ENCODE measurements at places on chromosomes 6 and 20. TPM values are rescaled to one million over a fixed set of nuclear protein-coding genes. Genes with fewer than 3 reads are reported as not detected.

The BEND6 gene
- 9.0 TPM for total RNA-seq

DNA sequence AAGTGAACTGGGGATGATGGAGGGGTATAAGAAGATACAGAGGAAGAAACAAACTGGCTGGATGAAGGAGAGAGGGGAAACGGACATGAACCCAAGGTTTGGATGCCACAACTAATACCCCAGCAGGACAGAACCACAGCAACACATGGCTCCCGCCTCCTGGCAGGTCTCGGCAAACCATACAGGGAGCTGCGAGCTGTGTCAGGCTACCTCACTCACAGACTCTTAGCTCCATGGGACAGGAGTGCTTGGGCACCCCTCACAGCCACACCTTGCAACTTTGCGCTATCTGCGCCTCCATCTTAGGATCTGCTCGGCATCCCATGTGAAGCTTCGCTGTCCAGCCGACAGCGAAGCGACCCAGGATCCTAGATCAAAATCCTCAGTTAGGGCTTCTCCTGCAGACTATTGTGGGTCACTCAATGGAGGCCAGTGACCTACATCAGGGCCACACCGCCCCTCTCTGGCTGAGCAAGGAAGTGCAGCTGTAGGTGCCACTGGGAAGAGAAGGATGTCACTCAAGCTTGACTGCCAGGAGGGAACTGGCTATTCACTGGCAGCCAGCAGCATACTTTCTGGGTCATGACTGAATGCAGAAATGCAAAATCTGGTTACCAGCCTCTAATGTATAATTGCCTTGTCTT is 174.4 kb upstream of the RIN2 start:
- DNase-seq, result peak; percentile 77

GRCh38 chr6:64955435-64955848 is 751.6 kb downstream of the EYS start:
- no peak for DNase-seq

DNA sequence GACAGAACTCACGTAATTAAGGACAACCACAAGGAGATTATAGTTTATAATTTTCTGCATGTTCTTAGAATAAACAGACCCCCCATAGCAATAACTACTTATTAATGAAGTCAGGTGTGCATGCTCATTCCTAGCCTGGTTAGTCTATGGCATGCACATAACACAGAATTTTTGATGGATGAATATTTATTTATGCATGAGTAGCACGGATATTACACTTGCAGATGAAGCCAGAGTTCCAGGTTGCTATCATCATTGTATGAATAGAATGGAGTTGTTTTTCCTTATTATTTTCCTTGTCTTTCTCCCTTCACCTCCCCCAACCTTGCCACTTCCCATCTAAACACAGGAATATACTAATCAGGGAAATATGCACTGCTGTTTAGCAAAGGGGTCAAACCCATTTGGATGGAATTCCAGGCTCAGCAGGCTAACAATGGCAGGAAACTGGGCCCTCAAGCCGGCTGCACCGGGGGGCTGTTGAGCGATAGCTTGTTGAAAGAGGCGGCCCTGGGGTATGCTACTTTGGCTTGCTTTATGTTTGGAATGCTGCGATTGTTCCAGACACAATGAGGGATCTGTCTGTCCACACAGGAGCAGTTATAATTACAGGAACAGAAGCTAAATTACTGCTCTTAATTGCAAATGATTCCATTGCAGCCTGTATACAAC is 112.6 kb downstream of the TMEM170B start:
- DNase-seq, result peak; percentile 87

DNA sequence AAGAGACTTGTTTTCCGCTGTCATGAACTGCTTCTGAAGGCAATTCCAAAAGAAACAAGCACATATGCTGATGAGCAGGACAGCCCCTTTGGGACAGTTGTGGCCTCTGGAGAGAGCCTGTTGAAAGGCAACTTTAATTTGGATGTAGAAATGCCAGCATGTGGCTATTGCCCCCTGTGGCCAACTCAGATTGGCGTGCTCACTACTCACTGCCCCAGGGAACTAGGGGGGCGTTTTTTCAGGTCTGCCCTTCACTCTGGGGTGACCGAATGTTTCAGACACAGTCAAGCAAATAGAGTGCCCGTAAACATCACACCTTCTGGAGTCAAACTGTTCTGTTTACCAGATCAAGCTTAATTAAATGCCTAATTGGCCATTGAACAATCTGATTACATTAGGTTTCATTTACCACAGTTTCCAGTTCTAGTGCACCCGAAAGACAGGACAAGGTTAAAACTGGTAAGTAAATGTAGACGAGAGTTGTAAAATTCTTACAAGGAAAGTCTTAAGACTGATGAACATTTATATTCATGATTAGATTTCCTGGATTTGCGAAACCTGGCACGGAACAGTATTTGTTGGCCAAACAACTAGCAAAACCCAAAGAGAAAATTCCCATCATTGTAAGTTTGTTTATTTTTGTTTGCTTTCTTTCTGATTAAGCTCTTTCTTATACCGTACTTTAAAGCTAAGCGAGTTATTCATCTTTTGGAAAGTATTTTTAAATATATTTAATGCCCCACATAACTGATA is 75.9 kb upstream of the SYNJ2 start:
- DNase-seq, result no peak
